ENCODE measurements at places on chromosomes 6 and 20.

GRCh38 chr6:137665342-137665934 lies 171.2 kb upstream of the OLIG3 start:
- no peak for DNase-seq

- peak; percentile 42 for DNase-seq
Measured at GRCh38 chr20:63896264-63897105, 1.6 kb downstream of the DNAJC5 start.

DNA sequence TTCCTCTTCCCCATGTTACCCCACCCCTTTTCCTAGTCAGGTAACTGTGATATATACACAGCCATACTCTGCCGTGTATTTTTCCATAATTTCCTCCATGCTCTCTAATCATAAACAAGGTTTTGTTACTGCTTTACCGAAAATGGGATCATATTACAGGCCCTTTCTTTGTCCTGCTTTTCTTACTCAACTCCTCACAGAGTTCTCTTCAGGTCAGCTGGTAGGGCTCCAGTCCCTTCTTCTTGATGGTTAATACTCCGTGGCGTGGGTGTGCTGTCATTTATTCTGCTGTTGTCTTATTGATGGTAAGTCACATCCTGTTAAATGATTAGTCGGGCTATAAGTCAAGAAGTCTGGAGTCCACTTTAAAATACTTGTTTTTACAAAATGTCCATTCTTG lies 24.9 kb upstream of the PI16 start:
- peak; percentile 50 for DNase-seq

DNA sequence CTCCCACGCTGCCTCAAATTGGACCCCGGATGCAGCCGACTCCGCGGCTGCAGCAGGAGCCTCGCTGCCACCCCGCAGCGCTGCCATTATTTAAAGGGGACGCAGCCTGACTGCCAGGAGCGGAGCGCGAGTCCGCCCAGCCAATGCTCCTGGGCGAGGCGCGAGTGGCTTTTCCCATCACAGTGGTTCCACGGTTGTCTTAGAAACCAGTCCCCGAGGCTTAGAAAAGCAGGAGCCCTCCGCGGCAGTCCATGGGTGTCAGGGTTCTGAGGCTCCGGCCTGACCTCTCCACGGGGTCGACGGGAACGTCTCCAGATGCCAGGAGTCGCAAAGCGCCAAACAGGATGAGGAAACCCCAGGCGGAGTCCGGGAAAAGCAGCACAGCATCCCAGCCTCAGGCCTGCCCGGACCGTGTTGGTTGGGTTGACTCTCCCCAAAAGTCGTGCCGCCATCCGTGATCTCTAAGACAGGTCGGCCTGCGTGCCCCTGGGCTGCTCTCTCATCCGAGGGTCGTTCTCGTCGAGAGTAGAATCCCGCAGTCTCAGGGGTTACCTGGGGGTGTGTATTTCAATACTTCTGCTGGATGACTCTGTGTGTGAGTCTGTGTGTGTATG lies 975.8 kb upstream of the DEFB115 start:
- no peak for DNase-seq

- no peak for DNase-seq
Measured at GRCh38 chr6:140828856-140829255, 1303.9 kb upstream of the GJE1 start.

GRCh38 chr6:43709654-43710303 lies 22.2 kb upstream of the MRPS18A start:
- DNase-seq: no peak

- DNase-seq: no peak
Measured at GRCh38 chr6:41392246-41392645, 56.8 kb downstream of the NCR2 start.

DNA sequence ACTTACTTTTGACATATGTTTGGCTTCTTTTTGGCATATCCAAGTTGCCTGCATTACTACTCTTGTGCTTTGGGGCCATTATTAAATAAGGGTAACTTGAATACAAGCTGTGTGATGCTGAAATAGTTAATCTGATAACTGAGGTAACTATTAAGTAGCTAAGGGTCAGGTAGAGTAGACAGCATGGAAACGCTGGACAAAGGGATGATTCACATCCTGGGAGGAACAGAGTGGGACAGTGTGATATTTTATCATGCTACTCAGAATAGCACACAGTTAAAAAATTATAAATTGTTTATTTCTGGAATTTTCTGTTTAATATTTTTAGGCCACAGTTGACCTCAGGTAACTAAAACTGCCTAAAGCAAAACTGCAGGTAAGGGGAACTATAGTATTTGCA lies 483.9 kb downstream of the RFPL4B start:
- DNase-seq: no peak

DNA sequence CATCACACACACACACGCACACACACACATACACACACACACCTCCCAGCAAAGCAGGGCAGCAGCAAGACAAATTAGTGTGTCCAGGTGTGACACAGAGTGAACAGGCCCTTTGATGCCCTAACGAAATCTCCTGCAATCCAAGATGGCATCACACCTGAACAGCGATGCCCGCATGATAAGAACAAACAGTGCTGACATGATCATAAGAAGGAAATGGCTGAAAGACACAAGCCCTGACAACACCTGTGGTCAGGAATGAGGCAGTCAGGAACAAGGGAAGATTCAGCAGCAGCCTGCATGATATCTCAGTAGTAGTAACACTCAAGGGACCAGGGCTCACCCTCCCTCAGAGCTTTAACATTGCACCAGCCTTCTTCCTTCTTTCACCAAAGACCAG lies 156.9 kb downstream of the FAXC start:
- DNase-seq: no peak

DNA sequence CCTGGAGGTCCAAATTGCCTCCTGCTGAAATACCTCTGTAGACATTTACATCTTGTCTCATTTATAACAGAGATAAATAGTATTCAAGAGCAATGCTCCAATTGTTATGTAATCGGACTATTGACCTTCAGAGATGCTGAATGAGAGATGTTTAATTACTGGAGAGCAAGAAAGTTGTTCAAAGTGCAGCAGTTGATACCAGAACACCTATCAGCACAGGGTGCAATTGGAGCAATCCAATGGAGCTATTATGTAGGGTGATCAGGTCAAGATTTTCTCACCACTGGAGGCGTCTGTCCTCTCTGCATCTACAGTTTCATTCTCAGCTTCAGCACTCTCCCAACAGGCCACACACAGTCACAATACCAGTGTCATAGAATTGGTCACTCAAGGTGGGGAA lies 19.5 kb upstream of the TMX4 start:
- DNase-seq: no peak

GRCh38 chr6:104795363-104795762 lies 64.4 kb downstream of the HACE1 start:
- DNase-seq: no peak

DNA sequence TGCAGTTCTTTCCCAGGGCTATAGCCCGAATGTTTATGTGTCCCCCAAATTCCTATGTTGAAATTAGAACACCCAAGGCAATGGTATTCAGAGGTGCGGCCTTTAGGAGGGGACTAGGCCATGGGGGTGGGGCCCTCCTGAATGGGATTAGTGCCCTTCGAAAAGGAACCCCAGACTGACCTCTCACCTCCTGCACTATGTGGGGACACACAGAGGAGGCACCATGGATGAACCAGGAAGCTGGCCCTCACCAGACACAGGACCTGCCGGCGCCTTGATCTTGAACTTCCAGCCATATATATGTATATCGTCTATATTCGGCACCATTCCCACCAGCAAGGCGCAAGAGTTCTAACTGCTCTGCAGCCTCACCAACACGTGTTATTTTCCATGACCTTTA lies 101.5 kb upstream of the BHLHE23 start:
- no peak for DNase-seq

DNA sequence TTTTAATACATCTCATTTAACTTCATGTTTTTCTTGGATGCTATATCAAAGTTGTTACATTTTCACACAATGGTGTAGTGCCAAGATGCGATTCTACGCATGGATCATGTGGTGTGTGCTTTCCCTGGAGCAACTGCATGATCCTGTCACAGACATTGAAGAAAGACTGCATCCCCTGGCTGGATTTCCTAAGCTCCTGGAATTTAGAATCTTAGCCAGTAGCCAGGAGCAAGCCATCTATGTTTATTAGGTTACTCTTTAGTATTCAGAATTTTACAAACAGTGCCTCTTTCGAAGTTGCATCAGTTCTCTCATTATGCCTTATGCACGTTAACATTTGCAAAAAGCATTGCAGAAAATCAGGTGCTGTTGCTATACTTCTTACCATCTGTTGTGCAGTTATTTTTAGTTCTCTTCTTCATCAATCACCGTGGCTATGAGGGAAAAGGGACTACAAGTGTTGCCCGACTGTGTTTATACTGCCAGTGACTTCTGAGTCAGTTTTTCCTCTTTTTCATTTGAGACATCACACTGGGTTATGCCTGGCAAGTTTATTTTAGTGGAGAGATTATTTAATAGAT lies 584.2 kb downstream of the BCKDHB start:
- DNase-seq: peak; percentile 69

DNA sequence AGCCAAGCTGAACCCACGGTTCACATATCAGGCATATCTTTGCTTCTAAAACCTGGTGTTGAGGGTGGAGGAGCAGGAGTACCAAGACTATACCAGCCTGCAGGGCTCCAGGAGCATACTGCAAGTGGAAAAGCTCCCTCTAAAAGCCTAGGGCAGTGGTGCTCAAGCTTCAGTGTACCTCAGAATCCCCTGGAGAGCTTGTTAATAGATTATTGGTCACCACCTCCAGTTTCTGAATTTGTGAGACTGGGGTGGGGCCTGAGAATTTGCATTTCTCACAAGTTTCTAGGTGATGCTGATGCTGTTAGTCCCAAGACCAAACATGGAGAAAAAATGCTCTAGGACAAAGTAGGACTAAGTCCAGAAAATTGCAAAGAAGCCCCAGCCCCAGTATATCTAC lies 65.4 kb downstream of the FILIP1 start:
- no peak for DNase-seq

- DNase-seq: no peak
Measured at GRCh38 chr6:78231002-78231401, 578.2 kb downstream of the MEI4 start.

DNA sequence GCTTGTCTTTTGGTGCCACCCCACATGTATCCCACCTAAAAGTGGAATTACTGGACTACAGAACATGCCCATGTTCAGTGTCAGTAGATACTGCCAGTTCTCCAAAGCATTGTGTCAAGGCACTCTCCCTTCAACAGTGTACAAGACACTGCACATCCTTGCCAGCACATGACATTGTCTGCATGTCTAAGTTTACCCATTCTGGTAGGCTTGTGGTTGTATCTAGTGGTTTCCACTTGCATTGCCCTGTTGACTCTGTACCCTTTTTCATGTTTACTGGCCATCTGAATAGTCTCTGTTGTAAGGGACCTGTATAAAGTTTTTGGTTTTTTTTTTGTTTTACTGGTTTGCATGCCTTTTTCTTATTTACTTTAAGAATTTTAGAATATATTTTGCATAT lies 222.4 kb upstream of the CNR1 start:
- no peak for DNase-seq

DNA sequence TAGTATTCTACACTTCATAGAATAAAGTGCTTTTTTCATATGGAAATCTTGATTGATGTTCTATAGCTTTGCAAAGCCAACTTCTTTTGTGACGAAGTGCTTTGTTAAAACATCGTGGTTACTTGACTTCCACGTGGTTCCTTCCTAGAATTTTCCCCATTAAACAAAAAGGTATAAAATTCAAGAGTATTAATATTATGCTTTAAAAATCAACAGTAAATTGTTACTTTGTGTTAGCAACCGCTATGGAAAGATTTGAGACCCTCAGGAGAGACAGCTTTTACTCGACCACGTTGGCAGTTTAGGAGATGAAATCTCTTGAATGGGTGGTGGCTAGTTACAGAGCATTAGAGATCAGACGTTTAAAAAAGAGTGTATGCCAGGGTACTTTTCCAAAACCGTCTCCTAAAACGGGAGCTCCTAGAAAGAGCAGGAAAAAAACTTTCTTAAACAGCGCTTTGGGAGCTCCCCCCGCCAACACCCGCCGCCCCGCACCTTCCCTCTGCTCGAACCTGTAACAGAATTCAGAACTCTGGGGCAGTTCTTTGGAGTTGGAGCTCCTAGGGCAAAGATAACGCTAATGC lies 920 bp downstream of the GJA1 start:
- DNase-seq: no peak

DNA sequence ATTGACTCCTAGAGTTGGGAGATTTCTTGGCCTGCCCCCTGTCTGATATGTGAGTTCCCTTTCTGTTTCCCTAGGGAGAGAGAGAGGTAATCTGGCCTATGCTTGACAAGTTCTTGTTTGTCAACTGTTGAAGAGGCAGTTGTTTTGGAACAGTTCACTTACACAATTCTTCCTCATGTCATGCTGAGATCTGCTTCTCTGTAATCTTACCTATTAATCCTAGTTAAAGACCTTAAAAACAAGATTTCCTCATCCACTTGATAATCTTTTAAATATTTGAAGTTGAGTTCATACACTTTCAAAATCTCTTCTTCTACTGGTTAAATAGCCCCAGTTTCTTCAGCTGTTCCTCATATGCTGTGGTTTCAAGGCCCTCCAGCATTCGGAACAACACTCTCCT lies 89.9 kb downstream of the FIG4 start:
- DNase-seq: no peak

DNA sequence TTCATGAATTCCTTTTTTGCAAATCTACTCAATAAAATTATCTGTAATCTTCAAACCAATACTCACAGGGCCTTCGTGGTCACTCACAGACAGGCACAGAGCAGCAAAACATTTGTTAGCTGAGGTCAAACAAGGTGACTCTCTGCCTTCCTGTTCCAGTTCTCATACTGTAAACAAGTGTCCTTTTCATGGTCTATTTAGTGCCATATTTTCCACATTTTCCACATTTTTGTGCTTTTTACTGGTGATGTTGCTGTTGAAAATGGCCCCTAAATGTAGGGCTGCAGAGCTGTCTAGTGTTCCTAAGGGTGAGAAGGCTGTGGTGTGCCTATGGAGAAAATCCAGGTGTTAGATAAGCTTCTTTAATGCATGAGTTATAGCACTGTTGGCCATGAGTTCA lies 133.1 kb upstream of the COL21A1 start:
- peak; percentile 4 for DNase-seq

- DNase-seq: no peak
Measured at GRCh38 chr6:15406452-15406851, 160.6 kb downstream of the JARID2 start.

DNA sequence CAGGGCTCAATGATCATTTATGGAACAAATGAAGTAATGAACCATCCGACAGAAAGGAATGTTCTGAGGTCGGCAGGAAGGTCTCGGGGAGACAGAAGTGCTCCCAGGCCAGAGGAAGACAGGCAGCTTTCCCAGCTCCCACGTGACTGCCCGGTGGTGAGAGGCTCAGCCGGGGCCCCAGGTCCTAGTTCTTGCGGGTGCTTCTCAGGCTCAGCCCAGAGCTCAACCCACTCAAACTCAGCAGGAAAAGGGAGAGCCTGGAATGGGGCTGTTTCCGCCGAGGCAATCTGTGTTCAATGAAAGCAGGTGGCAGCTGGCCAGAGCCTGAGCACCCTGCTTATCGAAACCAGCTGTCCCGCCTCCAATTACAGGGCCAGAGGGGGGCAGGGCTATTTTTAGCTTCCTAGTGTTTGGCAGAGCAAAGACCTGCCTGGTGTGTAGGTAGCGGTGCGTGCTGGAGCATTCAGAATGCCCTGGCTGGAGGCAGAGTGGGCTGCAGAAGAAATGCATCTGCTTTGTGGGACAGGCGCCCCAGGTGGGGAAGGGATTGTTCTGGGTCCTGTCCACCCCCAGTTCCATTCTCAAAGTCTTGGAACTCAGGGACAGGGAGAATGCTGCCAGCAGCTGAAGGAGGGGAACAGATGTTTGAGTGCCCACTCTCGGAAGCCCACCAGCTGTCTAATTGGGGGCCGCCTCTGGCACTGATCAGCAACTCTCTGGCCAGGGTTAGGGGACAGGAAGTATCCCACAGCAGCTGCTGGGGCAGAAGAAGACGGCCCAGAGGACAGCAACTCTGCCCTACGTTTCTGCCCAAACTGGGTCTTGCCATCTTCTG lies 145.1 kb downstream of the PREX1 start:
- peak; percentile 99 for DNase-seq

All from NCI-H2171 treated with DMSO at 0.1 percent for 48 hours (cell line).